ENCODE measurements at places on chromosomes 13 and 19.
A peak's percentile ranks its signal among the peaks of the same experiment; 100 is the strongest.

- DNase-seq, result no peak
Measured at GRCh38 chr13:111329641-111330040, 9.2 kb downstream of the TEX29 start.

DNA sequence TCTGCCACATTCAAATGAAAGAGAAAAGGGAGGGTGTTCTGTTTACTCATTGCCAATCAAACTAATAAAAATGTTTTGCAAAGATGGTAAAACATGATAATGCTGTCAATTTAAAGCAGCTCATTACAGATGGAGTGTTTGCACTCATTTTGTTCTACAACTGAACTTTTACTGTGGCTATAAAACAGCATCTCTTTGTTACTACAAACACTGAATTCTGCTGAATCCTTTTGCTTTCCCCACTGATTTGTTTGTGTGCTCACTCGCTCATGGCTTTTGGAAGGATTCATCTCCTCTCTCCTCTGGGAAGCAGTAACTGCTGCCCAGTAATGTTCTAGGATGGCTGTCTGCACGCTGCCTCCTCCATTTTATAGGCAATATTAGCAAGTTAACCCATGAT, 434.5 kb downstream of the PCDH9 start:
- no peak for DNase-seq

- DNase-seq, result no peak
Measured at GRCh38 chr13:27792393-27793218, at the start of gene GSX1. Gene GSX1, plus strand, starts transcription at chr13:27792483. Its CDS starts 208 bp downstream, at chr13:27792691.

GRCh38 chr13:98476106-98476505, 100.8 kb downstream of the STK24 start:
- no peak for DNase-seq

DNA sequence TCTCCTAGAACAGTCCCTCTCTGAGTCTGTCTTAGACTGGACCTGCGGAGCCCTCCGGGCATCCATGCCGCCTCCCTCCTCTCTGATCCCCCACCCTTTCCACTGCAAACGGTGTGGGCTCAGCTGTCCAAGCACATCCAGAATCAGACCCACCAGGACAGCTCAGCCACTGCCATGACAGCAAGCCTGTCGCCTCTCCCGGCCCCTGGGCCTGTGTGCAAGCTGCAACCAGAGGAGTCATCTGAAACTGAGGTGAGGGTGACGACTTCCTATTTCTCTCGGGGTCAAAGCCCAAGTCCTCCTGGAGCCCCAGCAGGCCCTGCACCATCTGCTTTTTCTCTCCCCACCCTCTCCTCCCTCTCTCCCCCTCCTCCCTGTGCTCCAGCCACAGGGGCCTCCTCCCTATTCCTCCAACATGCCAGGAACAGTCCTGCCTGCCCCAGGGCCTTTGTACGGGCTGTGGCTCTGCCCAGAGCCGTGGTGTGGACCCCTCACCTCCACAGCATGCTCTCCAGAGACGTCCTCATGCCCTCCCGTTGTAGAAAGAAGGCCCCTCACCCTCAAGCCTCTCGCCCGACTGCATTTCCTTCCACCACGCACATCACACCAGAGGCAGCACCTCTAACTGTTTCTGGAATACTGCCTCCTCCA, 23.5 kb upstream of the MYDGF start:
- DNase-seq, result no peak

GRCh38 chr13:51192348-51192747, 29.9 kb upstream of the FAM124A start:
- DNase-seq, result no peak

DNA sequence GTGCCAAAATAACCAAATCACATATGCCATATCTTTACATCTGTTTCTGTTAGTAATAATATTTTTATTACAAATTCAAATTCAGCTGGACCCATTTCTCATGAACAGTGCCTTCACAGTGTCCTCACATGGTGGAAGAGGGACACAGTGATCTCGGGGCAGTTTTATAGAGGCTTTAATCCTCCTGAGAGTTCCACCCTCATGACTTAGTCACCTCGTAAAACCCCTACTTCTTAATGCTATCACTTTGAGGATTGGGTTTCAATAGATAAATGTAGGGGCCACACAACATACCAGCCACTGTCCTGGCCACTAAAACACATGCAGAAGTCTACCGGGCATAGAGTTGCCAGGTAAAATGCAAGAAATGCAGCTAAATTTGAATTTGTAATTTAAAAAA, 201.5 kb downstream of the MYO16 start:
- DNase-seq, result no peak

- peak; percentile 86 for DNase-seq
Measured at GRCh38 chr19:2032296-2032941, 16.9 kb upstream of the BTBD2 start.

GRCh38 chr13:36515466-36515865, 83.2 kb downstream of the CCNA1 start:
- no peak for DNase-seq

- DNase-seq, result no peak
Measured at GRCh38 chr19:19615086-19615485, 3.4 kb downstream of the PBX4 start.

DNA sequence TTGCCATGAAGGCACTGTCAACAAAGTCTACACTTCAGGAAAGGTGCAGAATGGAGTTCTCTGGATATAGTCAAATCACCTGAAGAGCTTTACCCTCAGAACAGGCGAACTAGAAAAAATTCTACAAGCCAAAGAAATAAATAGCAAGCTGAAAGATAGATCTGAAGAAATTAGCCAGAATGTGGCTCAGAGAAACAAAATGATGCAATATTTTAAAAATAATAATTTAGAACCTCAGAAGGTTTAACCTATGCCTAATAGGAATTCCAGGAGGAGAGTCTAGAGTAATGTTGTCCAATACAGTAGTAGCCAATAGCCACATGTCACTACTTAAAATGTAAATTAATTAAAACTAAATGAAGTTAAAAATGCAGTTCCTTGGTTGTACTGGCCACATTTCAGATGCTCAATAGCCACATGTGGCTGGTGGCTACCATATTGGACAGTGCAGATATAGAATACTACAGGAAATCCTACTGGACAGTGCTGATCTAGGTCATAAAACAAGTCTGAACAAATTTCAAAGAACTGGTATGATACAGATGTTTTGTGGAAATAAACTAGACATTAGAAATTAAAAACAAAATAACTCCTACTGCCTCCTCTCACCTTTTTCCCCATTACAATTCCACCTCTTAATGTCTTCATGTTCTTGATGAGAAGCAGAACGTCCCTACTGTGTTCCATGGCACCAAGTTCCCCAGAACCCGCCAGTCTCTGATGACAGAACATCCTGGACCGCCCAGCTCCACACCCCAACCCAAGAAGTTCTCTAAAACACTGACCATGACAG, 679 bp upstream of the CDADC1 start:
- DNase-seq, result peak; percentile 53
